ENCODE measurements at places on chromosomes 3 and 15. TPM values are rescaled to one million over a fixed set of nuclear protein-coding genes. Genes with fewer than 3 reads are reported as not detected.

- H3K4me3 ChIP-seq: no peak overlapping the region
- no peaks in the 10 kb centered on the region for H3K27me3 ChIP-seq
- no peak for DNase-seq
- H3K4me1 ChIP-seq: no peaks in the 10 kb centered on the region
- no peak overlapping the region for H3K27ac ChIP-seq
Observed at GRCh38 chr3:143182866-143183664, 63.5 kb downstream of the CHST2 start.

- H3K4me1 ChIP-seq: no peaks in the 10 kb centered on the region
- H3K27ac ChIP-seq: no peak overlapping the region
- no peaks in the 10 kb centered on the region for H3K27me3 ChIP-seq
Observed at GRCh38 chr15:76105391-76105790, 45.6 kb downstream of the TMEM266 start.

- no peak overlapping the region for H3K4me3 ChIP-seq
- H3K4me1 ChIP-seq: peaks cover 38% of the 10 kb centered on the region
- no peaks in the 10 kb centered on the region for H3K36me3 ChIP-seq
- no peak overlapping the region for H3K27ac ChIP-seq
- DNase-seq: no peak
Observed at GRCh38 chr3:139537795-139538621, 1.5 kb downstream of the RBP1 start.

DNA sequence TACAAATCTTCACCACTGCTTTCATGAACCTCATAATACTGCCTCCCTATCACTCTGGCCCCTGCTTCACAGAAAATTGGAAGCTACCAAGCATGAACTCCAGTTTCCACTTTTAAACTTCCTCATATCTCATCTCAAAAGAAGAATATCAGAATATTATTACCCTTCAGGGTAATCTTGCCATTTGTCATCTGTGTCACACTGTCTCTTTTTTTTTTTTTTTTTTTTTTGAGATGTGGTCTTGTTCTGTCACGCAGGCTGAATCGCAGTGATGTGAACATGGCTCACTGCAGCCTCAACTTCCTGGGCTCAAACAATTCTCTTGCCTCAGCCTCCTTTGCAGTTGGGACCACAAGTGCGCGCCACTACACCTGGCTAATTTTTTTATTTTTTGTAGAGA is 80.4 kb upstream of the TCF12 start:
- H3K27ac ChIP-seq: no peak overlapping the region
- H3K36me3 ChIP-seq: no peaks in the 10 kb centered on the region
- H3K4me3 ChIP-seq: no peak overlapping the region

DNA sequence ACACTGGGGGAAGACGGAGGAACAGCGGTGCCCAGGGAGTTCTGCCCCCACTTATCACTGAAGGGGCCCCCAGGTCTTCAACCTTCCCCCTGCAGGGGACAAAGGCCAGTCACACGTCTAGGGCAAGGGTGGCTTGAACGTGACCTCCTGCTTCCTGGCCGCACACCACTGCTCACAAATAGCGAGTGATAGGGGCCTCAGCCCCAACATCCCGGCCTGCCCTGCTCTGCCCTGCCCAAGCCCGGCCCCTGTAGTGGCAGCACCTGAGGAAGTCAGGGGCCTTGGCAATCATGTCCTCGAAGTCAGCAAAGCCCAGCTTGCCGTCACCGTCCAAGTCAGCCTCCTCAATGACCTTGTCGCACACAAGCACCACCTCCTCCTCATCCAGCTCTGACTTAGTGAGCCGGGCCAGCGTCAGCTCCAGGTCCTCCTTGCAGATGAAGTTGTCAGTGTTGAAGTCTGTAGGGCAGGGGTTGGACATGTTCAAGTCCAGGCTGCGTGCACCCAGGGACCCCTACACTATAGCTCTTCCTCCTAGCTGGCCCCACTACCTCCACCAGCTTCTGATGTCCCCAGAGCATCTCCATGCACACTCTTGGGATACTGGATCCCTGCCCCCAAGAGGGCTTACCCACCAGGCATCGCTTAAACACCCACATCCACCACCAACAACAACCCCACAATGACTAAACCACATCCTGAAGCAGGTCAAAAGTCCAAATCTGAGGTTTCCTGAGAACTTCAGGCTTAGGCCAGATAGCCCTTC is 13.3 kb downstream of the SH2D7 start:
- H3K27me3 ChIP-seq: no peaks in the 10 kb centered on the region
- no peak overlapping the region for H3K27ac ChIP-seq
- H3K4me3 ChIP-seq: no peak overlapping the region
- no peaks in the 10 kb centered on the region for H3K36me3 ChIP-seq

GRCh38 chr3:25655659-25656058 is 9.0 kb downstream of the TOP2B start:
- no peaks in the 10 kb centered on the region for H3K27me3 ChIP-seq
- no peak for DNase-seq
- H3K4me3 ChIP-seq: no peak overlapping the region
- no peaks in the 10 kb centered on the region for H3K36me3 ChIP-seq
- H3K27ac ChIP-seq: no peak overlapping the region

DNA sequence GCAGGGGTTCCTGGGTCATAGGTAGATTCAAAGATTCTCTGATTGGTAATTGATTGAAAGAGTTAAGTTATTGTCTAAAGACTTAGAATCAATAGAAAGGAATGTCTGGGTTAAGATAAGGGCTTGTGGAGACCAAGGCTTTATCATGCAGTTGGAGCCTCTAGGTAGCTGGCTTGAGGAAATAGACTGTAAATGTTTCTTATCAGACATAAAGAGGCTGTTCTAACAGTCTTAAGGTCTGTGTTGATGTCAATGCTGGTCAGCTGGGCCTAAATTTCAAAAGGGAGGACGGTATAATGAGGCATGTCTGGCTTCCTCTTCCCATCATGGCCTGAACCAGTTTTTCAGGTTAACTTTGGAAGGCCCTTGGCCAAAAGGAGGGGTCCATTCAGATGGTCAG is 48.9 kb downstream of the GASK1A start:
- no peaks in the 10 kb centered on the region for H3K27me3 ChIP-seq
- H3K27ac ChIP-seq: no peak overlapping the region
- no peak overlapping the region for H3K4me3 ChIP-seq
- no peaks in the 10 kb centered on the region for H3K36me3 ChIP-seq
- peaks cover 9% of the 10 kb centered on the region for H3K4me1 ChIP-seq

- peak overlapping the region; percentile 77 for H3K27ac ChIP-seq
- no peaks in the 10 kb centered on the region for H3K27me3 ChIP-seq
- H3K4me3 ChIP-seq: peak overlapping the region; percentile 9
- peaks cover 54% of the 10 kb centered on the region for H3K4me1 ChIP-seq
- no peaks in the 10 kb centered on the region for H3K36me3 ChIP-seq
- peak; percentile 90 for DNase-seq
Observed at GRCh38 chr3:113247675-113248458, 36.5 kb downstream of the BOC start.

DNA sequence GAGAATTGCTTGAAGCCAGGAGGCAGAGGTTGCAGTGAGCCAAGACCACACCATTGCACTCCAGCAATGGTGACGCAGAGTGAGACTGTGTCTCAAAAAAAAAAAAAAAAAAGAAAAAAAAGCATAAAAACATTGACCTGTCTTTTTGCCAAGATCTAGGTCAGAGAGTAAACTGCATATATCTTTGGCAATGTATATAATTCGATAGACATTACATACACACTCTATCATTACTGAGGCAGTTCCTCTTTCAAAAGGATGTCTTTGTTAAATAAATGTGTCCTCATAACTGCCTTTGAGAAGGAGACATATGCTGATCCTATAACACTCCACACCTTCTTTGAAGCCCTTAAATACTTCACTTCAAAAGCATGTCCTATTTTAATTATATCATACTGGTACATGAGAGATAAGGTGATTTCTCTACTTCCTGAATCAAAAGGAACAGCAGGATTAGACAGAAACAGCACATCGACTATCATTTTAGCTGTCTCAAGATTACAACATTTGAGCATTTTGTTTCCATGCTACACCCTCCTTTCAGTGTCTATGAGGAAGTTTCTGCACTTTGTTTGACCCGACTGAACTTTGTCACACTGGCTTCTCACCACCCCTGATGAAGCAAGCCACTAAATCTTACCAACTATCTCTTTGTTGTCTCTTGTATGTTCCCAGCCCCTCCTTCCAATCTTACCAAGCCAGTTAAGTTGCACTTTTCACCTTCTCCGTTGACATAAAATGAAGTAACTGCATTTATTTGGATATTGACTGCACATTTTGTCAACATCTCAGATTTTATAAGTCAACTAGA is 335.8 kb downstream of the MECOM start:
- no peak overlapping the region for H3K4me3 ChIP-seq
- DNase-seq: no peak
- H3K4me1 ChIP-seq: peaks cover 21% of the 10 kb centered on the region
- H3K27me3 ChIP-seq: no peaks in the 10 kb centered on the region
- H3K36me3 ChIP-seq: no peaks in the 10 kb centered on the region

GRCh38 chr15:35455201-35455600 is 90.8 kb downstream of the DPH6 start:
- H3K4me3 ChIP-seq: no peak overlapping the region
- H3K27me3 ChIP-seq: no peaks in the 10 kb centered on the region
- H3K4me1 ChIP-seq: peaks cover 5% of the 10 kb centered on the region
- H3K36me3 ChIP-seq: no peaks in the 10 kb centered on the region
- DNase-seq: no peak
- no peak overlapping the region for H3K27ac ChIP-seq

- H3K4me3 ChIP-seq: no peak overlapping the region
- no peaks in the 10 kb centered on the region for H3K4me1 ChIP-seq
- no peaks in the 10 kb centered on the region for H3K27me3 ChIP-seq
- H3K36me3 ChIP-seq: no peaks in the 10 kb centered on the region
Observed at GRCh38 chr3:127445581-127446343, 144.8 kb downstream of the TPRA1 start.

DNA sequence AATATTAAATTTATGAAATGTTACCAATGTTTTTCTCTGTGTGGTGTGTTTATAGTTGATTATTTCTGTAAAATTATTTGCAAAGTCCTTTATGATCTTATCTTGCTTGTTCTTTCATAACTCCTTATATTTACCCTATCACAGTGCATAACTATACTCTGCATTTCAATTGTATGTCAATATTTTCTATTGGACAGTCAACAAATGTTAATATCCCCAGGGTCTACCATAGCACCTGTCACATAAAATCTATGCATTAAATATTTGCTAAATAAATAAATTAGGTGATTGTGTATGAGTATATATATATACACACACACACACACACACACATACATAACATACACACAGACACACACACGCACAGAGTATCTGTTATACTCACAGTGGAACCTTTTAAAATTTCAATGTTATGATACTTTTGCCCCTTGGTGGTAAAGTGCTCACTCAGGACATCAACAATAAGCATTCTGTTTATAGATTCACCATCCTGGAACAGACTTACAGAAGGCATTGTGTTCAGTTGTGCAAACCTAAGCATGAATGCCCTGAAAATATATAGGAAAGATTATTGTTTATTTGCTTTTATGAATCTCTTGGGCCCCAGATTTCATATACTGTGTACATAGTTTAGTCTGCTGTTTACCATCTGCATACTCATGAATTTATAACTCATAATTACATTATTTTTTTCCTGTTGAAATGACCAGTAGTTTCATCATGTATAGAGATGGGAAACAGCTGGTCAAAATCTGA is 443.7 kb downstream of the EPHA6 start:
- H3K4me3 ChIP-seq: no peak overlapping the region
- no peaks in the 10 kb centered on the region for H3K36me3 ChIP-seq
- no peaks in the 10 kb centered on the region for H3K27me3 ChIP-seq
- no peak overlapping the region for H3K27ac ChIP-seq

DNA sequence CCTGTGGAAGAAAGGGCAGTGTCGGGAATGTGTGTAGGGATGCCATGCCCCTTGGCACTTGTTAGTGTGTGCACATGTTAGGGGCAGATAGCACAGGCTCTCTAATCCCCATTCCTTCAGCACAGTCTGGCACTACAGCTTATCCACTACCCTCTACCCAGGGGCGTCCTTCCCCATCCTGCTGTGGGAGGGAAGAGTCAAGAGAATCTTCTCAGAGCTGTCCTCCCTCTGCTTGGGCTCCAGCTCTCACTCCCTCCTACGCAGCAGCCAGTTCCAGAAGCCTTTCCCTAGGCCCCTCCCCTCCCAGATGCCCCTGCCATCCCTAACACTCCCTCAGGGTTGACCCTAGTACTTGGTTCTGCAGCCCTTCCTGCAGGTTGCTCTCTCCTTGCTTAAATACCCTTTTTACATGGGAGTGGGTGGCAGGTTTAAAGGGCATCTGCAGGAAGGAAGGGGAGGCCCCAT is 815 bp upstream of the GRM2 start:
- no peak overlapping the region for H3K4me3 ChIP-seq
- H3K36me3 ChIP-seq: peaks cover 15% of the 10 kb centered on the region
- no peaks in the 10 kb centered on the region for H3K27me3 ChIP-seq
- H3K27ac ChIP-seq: no peak overlapping the region
- no peak for DNase-seq
- peaks cover 6% of the 10 kb centered on the region for H3K4me1 ChIP-seq

The CHL1 gene
- 25.8 TPM for total RNA-seq

The NLGN1 gene
- total RNA-seq: 4.7 TPM

The TBC1D5 gene
- total RNA-seq: 48.1 TPM

The GJD2 gene
- not detected for total RNA-seq
